DMS53 (cell line): ENCODE measurements at places on chromosomes 1 and 21.
A peak's percentile ranks its signal among the peaks of the same experiment; 100 is the strongest.

DNA sequence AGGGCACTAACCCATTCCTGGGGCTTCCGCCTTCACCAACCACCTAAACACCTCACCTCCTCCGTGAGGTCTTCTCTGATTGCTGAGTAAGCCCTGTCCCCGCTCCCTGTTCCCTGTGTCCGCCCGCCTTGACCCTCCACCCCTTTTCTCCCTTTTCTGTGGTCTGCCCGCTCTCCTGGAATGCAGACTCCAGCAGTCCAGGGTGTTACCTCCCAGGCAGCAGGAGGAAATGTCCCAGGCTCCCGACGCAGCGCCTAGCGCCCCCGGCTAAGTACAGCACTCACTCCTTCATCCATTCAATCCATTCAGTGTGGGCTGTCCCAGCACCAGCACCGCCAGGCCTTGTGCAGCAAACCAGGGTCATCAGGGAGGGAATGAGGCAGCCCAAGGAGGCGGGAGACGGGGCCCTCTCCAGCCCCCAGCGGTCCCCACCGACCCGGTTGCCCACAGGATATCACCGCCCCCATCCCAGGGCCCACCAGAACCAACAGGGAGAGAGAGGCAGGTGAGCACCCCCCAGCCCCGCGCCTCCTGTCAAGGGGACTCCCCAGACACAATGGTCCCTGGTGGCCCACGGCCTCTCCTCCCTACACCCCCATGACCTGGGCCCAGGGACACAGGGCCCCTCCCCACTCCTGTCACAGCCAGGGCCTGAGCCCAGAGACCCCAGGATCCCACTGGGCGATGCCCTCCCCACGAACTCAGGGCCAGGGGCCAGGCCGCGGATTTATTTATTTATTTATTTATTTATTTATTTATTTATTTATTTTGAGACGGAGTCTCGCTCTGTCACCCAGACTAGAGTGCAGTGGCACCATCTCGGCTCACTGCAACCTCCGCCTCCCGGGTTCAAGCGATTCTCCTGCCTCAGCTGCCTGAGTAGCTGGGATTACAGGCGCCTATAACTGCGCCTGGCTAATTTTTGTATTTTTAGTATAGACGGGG lies 10.2 kb downstream of the TNFRSF14 start:
- DNase-seq: no peak

DNA sequence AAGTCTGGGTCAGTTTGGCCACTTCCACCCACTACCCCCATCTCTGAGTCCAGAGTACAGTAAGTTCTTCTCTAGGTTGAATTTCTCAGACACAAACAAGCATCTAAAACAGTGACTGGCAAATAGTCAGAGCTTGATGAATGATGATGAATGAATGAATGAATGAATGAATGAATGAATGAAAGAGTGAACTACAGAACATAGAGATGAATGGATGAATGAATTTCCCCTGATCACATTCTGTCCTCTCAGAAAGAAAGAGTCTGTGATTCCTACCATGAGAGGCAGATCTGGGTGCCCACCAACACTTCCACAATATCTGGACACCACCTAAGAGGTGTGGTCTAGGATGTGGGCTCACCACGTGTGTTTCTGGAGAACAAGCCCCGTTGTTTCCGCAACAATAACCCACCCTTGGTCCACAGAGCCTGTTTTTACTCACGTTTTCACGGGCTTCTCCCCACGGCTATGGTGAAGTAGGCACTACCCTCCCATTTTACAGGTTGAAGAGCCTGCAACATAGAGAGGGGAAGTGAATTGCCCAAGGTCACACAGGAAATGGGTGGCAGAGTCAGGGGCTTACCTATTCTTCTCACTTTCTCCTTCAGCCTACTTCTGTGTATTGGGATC lies 40.2 kb upstream of the IFFO2 start:
- DNase-seq: no peak

- peak; percentile 19 for DNase-seq
Observed at GRCh38 chr1:167676205-167676915, 45.4 kb upstream of the MPZL1 start.

GRCh38 chr1:239125027-239125426 lies 261.3 kb upstream of the CHRM3 start:
- DNase-seq: no peak

DNA sequence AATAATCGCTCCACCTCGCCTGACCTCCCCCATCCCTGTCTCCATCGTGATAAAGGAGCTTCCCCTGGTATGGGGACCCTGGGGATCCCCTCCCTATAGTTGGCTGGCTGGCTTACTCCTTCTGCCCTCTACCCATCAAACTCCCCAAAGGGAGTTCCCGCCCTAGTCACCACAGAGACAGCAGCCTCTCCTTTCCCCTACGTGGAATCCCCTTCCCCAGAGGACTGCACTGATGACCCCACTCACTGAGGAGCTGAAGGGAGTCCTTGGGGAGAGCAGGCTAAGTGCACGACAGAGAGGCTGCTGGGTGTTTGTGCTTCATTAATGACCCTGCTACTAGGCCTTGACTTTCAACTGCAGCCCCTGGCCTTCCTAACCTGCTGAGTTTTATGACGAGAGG lies 1.9 kb downstream of the CADM3 start:
- DNase-seq: no peak

- no peak for DNase-seq
Observed at GRCh38 chr1:59408608-59409240, 111.8 kb downstream of the FGGY start.

- no peak for DNase-seq
Observed at GRCh38 chr1:182644886-182645285, 39.5 kb downstream of the RGS8 start.

DNA sequence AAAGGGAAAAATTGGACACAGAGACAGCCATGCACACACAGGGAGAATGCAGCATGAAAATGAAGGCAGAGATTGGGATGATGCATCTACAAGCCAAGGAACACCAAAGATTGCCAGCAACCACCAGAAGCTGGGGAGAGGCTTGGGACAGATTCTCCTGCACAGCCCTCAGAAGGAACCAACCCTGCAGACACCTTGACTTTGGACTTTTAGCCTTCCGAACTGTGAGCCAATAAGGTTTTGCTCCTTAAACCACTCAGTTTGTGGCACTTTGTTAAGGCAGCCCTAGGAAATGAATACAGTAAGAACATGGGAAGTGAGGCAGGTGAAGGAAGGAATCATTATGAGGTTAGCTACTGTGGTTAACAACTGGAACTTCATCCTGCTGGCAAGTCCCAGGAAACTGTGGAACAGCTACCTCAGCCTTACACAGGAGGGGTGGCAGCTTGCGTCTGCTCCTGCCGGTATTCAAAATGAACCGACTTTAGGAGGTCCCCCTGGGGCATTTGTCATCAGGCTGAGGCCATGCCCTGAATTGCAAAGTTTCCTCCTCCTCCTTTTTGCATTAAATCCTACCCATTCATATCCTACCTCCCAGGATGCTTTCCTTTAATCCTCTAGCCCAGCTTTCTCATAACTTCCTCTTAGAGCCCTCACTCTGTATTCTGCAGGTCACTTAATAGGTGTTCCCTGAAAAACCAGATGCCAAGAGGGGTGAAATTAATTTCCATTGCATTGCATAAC lies 15.4 kb downstream of the CD247 start:
- DNase-seq: no peak

- peak; percentile 74 for DNase-seq
Observed at GRCh38 chr1:31183927-31184554, 55.6 kb downstream of the NKAIN1 start.

GRCh38 chr1:167166690-167167075 lies 54.0 kb upstream of the POU2F1 start:
- no peak for DNase-seq

- no peak for DNase-seq
Observed at GRCh38 chr21:42618707-42619102, 34.7 kb upstream of the PDE9A start.

- peak; percentile 70 for DNase-seq
Observed at GRCh38 chr1:69191335-69191734, 376.4 kb upstream of the LRRC7 start.

GRCh38 chr1:87226341-87226760 lies 102.3 kb upstream of the LMO4 start:
- DNase-seq: no peak

- DNase-seq: peak; percentile 56
Observed at GRCh38 chr21:36966821-36967768, 626 bp upstream of the HLCS start.

- DNase-seq: no peak
Observed at GRCh38 chr1:48048064-48048463, 50.9 kb upstream of the TRABD2B start.

GRCh38 chr21:42900446-42900845 lies 7.3 kb downstream of the NDUFV3 start:
- DNase-seq: peak; percentile 11

DNA sequence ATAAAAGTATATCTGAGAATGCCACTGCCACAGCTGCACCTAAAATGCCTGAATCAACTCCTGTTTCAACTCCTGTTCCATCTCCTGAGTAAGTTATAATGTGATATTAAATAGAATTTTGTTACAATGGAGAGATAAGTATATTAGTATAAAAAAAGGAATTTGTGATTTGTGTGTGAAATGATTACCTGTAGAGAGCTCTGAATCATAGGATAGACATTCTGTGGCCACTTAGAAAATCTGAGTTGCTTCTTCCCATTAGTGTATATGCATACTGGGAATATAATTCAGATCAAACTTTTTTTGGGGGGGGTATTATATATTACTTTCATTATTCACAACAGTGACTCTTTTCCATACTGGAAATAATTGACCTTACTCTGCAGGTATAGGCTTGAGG lies 52.9 kb downstream of the SUCO start:
- no peak for DNase-seq

GRCh38 chr1:2533365-2533764 lies 3.3 kb upstream of the HES5 start:
- no peak for DNase-seq

GRCh38 chr1:182811975-182812722 lies 22.6 kb downstream of the NPL start:
- DNase-seq: peak; percentile 3

GRCh38 chr21:42411891-42412635 lies 8.4 kb downstream of the UBASH3A start:
- no peak for DNase-seq

DNA sequence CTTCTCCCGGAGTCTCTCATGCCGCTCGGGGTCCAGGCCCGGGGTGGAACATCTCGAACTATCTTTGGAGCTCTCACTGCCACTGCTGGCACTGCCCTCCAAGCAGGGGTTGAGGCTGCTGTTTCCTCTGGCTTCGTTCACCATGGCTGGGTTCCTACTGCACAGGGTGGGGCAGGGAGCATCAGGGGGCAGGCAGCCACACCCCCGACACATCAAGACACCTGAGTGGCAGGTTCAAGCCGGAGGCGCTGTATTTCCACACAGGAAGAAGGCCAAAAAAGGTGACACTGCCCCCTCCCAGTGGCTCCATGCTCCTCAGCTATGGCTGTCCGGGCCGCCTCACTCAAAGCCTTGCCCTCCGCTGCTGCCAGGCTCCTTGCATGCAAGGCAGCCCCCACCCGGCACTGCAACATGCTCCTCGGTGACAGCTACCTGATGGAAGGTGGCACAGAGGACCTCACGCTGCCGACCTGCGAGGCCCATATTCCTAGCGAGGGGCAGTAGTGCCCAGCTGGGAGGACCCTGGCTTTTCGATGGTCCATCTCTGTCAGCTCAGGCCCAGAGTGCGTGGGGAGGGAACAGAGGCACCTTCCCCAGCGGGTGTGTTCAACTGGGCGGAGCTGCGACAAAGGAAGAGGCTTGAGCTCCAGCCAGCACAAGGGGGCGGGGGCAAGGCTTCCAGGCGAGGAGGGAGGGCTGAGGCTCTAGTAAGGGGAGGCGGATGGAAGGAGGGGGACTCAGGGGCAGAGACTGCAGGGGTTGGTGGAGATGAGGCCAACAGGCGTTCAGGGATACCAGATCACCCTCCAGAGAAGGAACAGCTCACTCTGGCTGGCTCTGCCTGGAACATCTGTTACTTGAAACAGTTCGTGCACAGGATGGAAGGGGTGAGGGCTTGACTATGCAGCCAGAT lies 2.5 kb downstream of the MTHFR start:
- DNase-seq: no peak

DNA sequence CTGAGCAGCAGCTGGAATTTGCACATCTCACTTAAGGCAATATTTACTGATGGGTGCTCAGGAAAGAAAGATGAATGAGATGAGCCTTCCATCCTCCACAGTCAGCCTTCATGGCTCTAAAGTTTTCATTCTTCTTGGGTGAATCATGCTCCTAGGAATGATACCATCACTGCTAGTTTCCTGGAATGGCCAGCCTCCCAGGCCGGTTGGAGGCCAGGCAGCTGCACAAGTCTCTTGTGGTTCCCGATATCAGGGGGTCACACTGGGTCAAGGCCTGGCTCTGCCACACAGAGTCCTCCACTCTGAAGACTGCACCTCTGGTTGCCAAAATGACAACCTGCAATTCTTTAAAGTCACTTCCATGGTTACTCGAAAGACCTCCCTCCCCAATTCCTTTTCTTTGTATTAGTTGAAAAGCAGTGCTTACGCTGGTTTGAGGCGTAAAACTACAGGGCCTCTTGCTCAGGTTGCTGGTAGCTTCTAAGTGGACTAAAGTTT lies 46.2 kb upstream of the PALMD start:
- no peak for DNase-seq

DNA sequence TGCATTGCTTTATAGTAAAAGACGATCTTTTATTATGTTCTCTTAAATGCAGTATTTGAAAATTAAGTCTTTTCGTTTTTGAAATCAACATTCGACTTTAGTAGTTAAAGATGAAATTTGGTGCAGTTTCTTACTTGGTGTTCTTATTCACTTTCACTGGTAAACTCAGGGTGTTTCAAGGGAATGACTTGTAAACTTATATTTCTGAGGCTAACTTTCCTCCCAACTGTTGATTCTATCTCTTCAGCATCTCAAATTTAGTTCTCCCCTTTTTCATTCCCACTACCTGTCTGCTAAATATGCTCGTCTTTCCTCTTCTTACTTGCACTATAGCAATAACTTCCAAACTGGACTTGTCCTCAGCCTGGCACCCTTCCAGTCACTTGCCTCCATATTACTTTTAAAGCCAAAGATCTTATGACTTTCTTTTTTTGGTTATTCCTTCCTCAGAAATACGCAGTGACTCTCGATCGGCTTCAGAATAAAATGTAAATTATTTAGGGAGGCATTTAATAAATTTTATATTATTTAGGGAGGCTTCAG lies 988 bp downstream of the SLC35A3 start:
- no peak for DNase-seq

DNA sequence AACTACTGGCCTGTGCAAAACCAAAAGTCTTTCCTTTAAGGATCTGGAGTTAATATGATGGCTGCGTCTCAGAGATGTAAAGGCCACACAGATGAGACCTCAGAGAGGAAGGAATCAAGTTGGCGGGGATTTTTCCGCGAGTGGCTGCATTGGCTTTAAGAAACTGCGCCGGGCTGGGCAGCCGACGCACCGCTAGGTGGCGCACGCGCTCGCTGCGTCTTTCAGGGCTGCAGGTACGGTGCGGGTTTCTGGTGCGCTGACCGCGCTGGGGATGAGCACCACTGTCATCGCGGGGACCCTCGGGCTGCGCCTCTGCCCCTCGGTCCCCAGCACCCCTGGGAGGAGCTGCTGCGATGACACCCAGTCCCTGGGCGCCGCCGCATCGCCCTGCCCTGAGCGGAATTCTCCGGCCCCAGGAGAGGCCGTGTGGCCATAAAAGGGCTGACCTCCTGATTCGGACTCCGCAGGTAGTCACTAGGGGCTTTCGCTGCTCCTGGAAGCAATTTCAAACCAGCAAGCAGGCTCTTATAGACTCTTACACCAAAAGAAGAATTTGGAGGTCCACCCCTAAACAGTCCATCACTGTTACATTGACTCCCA lies 241.0 kb downstream of the KCNJ6 start:
- peak; percentile 54 for DNase-seq
